GM13976 (cell line): ENCODE measurements at places on chromosomes 5 and 9.

GRCh38 chr5:60262576-60263295, 369.2 kb upstream of the PDE4D start:
- DNase-seq: no peak

GRCh38 chr5:155711882-155712281, 615.1 kb upstream of the SGCD start:
- no peak for DNase-seq

DNA sequence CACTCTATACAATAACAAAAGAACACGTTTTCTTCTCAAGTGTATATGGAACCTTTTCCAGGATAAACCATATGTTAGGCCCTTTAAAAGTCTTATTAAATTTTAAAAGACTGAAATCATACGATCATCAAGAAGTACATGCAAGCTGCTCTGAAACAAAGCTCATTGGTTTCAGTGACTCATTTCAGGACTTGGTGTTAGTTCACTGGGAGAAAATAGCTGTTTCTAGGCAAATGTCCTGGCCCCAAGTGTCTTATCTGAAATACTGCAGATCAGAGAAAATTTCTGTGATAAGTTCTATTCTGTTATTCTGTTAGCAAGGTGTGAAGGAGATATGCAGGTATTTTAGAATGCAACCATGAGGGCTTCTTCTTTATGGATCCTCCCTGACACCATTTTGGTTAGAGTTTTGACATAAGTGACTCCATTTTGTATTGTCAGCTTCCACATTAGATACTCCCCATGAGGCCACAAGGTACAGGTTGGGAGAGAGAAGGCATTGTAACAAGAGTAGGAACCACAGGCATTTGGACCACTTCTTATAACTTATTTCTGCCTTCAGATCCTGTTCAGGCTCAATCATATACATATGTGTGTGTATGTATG, 7.5 kb upstream of the CCDC180 start:
- peak; percentile 59 for DNase-seq

- DNase-seq: no peak
These were observed 272.2 kb downstream of the FSTL4 start for GRCh38 chr5:133340002-133340755.

DNA sequence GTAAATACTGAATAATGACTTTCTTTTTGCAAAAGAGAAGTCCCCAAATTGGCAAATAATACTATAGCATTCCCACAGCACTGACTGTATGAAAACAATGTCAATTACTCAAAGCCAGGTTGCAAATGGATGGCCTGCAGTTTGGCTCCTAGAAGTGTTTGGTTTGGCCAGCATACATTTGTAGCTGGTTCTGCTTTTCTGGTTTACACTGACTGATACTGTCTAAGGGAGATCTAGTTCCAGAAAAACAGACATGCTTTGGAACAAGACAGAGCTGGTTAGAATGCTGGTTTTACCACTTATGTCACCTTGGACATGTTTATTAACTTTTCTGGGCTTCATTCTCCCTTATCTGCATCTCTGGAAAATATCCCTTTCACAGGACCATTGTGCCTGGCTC, 81.5 kb upstream of the TRPM3 start:
- DNase-seq: no peak

DNA sequence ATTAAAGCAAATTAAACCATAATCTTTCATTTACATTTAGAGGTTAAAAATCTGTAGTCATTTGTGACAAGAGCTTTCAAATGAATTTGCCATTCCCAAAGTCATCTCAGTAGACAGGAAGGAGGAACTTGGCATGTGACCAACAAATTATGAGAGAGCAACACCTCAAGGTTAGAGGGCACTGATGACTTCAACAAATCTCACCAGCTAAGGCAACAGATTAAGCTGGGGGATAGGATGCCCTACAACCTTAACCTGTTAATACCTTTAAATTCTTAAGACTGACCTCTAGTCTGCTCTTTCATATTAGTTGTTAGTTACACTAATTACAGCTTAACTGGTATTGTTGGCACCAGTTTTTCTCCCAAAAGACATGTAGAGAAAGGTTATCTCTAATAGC, 18.4 kb downstream of the POU5F2 start:
- DNase-seq: no peak

DNA sequence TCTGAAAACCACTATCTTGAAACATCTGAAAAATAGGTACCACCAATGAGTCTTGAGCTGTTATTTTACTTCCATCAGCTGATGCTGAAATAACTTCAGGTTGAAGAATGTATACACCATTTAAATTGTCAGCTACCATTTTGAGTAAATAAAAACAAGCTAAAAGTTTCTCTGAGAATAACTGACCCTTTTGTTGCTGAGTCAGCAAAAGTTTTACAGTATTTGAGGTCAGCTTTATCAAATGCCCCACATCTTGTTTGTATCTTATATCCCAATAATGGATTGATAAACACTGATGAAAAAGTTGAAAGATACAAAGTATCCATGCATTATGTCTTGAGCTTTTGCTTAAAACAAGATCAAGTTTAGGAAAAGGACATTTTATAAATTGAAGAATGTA, 22.8 kb downstream of the CPLANE1 start:
- DNase-seq: no peak

DNA sequence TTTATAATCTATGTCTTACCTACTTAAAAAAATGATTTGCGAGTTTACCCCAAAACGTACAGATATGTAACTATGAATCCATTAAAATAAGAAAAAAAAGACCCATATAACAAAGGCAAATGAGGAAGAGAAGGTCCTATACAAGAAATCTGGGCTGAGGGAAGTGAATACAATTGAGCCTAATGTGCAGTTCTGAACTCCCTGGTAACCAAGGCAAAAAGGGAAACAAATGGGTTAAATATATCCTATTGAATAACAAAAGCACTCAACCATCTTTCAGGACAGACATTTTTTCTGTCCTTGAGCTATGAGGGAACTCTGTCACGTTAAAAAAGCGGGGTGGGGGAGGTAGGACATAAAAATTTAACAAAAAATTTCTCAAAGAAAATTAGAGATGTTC, 78.6 kb downstream of the PTPN3 start:
- DNase-seq: no peak

- DNase-seq: peak; percentile 29
These were observed 1.4 kb downstream of the PBX3 start for GRCh38 chr9:125748446-125749099.

- no peak for DNase-seq
These were observed 221.2 kb upstream of the ANKH start for GRCh38 chr5:15092801-15093200.

GRCh38 chr9:123996731-123997421, 14.7 kb upstream of the LHX2 start:
- DNase-seq: peak; percentile 78

DNA sequence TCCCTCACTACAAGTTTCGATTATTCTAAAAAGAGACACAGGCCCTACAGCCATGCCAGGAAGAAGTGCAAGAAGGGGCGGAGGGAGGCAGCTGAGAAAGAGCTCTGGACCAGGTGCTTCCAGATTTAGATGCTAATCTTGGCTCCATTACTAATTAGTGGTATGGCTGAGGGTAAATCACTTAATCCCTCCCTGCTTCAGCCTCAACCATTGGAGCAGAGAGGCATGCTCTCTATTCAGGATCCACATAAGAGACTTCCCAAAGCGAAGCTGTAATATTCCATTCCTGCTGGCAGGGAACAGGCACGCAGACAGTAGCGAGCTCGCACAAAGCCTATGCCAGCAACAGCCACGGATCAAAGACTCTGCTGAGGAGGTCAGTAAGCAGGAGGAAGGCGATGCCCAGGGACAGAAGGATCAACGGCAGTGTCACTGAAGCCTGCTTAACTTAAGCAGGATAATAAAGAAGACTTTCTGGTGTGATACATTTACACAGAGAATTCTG, 24.2 kb downstream of the LIFR start:
- no peak for DNase-seq

DNA sequence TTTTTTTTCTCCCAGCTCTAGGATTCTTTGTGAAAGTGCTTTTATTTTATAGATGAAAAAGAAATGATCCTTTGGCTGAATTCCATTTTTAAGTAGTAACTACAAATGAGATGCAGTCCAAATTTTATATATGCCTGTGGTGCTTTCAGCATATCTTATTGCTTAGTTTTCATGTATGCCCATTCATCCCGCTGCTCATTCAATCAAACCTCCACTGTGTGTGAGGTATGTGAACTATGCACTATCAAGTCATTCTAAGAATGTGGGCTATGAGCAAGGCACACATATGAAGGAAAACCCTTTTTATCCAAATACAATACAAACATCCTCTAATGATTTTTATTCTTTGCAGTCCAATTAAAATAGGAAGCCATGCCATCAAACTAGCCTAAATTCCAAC, 1069.1 kb upstream of the DMAC1 start:
- DNase-seq: no peak

DNA sequence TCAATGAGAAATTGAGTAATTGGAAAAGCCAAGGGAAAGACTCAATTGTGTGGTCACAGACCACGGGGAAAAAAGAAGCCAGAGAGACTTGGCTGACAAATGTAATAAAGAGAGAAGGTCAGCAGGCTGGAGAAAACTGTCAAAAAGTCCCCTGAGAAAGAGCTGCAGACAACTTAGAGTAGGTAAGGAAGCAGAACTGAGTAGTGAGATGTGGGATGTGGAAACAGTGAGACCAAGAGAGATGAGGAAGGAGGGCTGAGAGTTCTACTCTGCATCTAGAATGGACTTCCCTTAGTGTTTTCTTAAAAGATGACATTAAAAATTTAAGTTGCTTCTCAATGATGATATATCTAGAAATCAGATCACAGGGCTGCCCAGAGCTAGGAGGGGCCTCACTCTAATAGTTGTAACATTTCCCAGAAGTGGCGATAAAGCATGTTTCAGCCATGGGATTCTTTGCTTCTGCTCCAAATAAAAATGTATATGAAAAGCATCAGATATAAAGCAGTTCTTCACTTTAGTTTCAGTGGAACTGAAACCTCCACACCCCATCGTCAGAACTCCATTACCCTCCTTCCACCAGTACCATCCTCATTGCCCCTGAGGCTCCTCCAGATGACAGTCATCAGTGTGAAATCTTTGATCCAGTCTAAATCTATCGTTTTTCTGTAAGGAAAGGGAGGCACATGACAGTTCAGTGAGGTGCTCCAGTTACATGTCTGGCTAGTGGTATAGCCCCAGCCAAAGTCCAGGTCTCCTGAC, 80.6 kb downstream of the SPEF2 start:
- no peak for DNase-seq

DNA sequence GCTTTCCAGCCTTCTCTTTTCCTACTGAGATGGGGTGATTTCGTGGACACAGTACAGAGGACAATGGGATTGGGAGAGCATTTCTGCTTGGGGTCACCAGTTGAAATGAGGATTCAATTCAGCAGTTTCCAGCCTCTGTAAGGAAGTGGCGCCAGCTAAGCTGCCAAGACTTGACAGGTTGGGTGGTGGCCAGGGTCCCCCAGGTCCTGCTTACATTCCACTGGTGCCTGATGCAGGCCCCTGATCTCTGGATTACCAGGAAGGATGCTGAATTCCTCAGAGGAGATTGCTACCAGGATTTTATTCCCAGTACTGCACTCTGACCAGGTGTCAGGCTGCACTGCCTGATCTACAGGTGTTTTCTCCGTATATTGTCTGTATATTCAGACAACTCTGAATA, 119.7 kb downstream of the PSD2 start:
- no peak for DNase-seq

GRCh38 chr5:142827934-142828576, 57.9 kb downstream of the ARHGAP26 start:
- DNase-seq: no peak

DNA sequence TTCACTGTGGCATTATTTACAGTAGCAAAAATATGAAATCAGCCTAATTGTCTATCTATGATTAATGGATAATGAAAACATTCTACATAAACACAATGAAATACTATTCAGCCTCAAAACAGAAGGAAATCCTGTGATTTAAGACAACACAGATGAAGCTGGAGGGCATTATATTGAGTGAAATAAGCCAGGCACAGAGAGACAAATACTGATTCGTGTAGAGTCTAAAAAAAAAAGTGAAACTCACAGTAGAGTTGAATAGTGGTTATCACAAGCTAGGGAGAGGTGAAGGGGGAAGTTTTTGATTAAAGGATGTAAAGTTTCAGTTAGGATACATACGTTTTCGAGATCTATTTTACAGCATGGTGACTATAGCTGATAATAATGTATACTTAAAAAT, 122.2 kb downstream of the ADAMTS6 start:
- DNase-seq: no peak

GRCh38 chr9:132505991-132506655, 76.3 kb upstream of the BARHL1 start:
- DNase-seq: no peak

DNA sequence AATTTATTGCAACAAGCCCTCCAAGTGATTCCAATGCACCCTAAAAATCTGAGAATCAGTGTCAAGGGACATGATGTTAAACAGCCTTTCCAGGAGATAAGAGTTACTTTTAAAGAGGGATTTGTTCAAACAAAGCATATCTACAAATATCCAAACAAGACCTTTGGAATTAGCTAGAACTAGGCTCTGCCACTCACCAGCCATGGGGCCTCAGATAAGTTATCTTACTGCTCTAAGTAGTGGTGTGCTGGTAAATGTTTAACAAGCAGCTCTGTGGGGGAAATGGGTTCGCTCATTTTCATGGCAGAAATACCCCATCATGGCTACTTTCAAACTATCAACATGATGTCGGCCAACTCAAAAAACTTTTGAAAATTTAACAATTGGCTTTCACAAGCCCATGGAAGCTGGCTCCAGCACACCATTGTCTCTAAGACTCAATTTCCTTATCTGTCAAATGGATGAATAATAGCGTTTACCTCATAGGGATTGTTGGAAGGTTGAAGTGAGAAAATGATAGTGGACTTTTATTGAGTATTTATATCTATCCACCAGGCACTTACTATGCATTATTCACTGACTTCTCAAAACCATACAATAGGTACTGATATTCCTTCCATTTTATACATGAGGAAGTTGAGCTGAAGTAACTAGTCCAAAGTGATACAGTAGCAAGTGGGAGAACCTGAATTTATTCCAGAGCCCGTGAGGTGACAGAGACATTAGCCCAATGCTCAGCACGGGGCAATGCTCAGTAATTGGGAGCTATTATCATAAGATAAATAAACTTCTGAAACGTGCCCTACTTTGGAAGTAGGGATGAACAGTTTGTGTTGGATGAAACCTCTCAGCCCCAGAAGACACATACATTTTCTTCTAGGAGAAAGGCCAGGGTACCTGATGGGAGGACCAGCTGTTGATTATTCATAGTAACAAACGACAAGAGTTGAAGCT, 43.2 kb downstream of the SH3RF2 start:
- DNase-seq: no peak

DNA sequence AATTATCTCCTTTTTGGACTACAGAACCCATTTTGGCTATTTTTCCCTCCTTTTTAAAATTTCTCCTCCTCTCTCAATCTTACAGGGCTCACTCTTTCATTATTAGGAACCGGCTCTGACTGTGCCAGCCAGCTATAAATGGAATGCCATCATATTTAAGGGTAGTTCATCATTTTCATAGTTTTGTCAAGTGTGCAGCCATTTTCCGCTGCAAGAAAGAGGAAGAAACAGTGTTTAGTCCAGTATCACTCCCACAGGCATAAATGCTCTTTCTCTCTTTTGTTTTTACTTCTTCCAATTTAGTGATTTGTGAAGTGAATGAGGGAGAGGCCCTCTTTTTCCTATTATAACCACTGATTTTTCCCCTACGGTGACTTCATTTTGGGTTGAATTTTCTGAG, 290.0 kb downstream of the NR3C1 start:
- DNase-seq: no peak

- DNase-seq: no peak
These were observed 3.2 kb upstream of the SMIM23 start for GRCh38 chr5:171782332-171782966.

GRCh38 chr9:83765376-83765775, 52.2 kb downstream of the GKAP1 start:
- DNase-seq: no peak
